IMR-90 (cell line): ENCODE measurements at places on chromosomes 11 and 22.

GRCh38 chr22:32917577-32918354 lies 116.3 kb downstream of the TIMP3 start:
- no peak for DNase-seq

- peak; percentile 52 for DNase-seq
Observed at GRCh38 chr22:22748297-22748743, 103.9 kb downstream of the GGTLC2 start.

DNA sequence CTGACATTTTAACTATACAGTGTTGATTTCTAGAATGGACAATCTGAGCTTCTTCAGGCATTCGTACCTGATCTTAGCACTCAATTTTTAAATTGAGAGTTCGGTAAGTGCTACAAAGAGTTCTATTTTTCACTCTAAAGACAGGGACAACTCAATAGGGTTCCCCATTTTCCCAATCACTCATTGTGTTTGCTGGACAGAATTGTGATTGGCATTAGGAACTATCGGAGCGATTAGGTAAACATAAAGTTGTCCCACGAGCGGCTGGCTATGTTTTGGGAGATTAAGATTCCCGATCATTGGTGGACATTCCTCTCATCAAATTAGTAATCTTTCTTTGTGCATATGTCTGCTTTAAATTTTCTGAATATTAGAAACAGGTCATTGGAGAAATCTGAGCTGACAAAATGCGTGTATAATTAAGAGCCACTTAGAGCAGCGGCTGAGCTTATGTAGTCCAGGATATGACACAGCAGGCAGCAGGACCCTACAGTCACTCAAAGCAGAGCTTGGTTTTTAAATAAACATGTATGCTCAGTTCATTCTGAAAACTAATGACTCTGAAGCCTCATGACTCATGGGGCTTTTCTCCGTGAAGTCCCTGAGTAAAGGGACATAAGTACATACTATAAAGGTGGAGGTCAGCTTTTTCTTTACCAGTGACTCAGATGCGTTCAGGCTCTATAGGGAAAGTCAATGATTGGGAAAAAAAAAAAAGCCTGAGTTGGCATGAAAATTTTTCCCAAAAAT lies 109.4 kb downstream of the GRIA4 start:
- DNase-seq = peak; percentile 92

DNA sequence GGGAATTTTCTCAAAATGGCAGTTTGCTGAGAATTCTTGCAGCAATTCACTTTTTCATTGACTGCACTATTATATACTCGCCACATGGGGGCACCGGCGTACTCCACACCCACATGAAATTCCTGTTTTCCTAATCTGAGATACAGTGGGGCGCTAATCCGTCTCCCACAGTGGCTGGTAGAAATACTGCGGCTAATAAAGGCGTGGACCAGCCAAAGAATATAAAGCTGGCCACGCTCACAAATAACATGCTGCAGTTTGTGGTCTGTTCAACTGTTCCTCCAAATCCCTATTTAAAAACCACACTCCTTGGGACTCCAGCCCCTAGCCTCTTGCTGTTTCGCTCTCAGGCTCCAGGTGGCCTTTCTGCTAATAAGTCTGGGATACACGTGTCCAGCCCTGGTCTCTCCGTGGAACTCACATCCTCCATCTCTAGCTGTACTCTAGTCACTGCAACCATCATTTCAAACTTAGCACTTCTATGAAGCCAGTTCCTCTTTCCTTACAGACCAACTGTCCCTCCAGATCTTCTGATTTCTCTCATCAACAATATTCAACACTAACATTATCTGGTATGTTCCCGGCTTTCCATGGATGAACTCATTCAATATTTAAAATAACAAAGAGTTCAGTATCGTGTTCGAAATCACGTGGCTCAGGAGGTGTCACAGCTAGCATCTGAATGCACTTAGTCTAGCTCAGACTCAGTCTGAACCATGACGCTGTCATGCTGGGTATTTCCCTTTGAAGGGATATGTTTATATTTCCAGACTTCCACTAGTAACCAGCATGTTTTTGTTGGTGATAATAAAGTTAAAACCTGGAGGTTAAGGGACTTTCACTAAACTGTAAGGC lies 22.0 kb downstream of the TBRG1 start:
- DNase-seq = peak; percentile 88

DNA sequence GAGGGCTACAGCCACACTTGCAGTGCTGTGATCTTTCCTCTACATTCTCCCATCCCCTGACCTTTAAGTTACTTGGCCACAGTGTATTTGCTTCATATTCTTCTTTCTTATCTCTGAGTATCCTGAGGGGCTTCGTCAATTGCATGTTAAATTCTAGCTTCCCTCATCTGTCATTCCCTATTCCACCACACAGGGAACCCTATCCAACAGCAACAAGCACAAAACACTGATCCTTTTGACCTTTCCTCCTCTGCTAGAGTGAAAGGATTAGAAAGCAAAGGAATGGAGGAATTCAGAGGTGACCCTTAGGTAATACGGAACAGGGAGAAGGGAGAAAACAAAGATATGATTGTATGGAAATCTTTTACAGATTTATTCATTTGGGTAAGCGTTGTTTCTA lies 1061.7 kb upstream of the TENM4 start:
- no peak for DNase-seq

DNA sequence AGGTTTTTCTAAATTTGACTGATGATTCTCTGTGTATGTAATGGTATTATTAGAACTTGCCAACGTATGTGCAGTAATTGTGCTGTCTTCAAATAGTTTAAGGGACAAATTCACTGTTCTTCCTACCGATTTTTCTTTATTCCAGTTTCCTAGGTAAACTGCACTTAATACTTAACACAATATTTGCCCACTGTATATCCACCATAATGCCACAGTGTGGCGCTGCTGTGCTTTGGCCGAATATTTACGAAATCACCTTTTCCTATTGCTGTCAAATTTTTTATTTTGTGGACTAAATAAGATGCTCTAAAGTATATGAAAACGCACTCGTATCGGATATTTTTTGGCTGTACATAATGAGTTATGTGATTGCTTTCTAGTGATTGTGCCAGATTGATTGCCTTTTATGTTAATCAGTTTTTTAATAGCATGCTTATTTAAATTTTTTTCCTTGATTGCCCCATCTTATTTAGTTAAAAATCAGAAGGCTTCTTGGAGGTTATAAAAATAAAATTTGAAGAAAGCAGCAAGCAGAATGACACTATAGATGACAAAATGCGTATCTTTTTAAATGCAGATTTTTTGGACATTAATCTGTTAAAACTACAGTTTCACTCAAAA lies 10.5 kb downstream of the AASDHPPT start:
- peak; percentile 65 for DNase-seq

DNA sequence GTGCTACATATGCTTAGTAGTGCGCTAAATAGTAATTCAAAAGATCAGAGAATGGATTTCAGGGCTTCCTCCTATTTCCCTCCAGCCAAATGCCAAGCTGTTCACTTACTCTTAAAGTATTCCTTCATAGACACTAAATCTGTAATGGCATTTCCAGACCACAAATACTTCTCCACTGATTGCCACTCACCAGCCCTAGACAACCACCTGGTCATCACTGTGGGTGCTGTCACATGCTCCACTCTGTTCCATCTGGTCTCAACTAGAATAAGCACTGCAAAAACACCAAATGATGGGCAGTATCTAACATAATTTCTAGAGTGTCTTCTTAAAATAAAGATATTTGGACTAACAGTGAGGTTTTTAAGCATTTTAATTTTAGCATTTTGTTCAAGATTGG lies 341.3 kb downstream of the AASDHPPT start:
- DNase-seq = no peak

DNA sequence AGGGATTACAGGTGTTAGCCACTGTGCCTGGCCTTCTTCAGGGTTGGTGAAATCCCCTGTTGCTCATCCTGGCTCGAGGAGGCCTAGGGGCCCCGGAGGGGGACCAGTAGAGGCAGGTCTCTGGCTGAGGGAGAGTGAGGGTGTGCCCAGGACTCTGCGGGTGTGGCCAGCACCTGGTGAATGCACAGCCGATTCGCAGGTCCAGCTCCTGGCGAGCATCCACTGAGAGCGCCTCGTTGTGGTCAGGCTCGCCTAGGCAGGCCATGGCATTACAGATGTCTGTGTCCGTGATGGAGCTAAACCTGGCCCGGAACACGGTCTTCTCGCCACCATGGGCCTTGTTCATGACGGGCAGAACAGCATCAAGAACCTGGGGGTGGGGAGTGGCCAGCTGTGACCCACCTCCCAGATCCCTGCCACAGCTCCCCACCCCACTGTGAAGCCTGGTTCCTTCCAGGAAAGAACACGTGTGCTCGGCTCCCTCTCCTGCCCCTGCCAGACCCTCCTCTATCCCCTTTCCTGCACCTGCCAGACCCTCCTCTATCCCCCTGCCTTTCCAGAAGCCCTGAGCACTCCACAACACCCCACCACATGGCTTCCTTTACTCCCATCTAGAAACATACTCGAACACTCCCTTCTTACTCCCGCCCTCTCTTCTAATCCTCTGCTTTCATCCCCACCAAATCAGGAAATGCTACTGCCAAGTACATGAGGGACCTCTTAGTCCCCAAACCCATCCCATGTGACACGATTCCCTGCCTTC lies 12.4 kb downstream of the TOP3B start:
- DNase-seq = no peak

DNA sequence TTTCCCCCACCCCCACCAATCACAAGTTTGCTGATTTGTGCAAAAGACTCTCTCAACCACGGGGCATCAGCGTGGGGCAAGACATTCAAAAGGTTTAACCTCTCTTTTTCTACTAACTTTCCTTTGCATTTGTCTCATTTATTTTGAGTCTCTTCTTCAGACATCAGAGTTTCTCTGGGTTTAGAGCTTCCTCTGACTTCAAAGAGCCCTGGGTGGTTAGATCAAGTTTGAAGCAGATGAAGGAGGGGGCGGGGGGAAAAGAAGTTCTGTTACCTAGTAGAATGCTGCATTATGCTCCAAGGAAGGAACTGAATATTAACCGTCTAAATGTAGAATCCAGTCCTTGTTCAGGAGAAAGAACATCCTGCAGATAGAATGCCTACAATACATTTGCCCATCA lies 24.5 kb downstream of the GAS2 start:
- DNase-seq = no peak

- DNase-seq = no peak
Observed at GRCh38 chr11:69058511-69059270, 10.0 kb downstream of the TPCN2 start.

DNA sequence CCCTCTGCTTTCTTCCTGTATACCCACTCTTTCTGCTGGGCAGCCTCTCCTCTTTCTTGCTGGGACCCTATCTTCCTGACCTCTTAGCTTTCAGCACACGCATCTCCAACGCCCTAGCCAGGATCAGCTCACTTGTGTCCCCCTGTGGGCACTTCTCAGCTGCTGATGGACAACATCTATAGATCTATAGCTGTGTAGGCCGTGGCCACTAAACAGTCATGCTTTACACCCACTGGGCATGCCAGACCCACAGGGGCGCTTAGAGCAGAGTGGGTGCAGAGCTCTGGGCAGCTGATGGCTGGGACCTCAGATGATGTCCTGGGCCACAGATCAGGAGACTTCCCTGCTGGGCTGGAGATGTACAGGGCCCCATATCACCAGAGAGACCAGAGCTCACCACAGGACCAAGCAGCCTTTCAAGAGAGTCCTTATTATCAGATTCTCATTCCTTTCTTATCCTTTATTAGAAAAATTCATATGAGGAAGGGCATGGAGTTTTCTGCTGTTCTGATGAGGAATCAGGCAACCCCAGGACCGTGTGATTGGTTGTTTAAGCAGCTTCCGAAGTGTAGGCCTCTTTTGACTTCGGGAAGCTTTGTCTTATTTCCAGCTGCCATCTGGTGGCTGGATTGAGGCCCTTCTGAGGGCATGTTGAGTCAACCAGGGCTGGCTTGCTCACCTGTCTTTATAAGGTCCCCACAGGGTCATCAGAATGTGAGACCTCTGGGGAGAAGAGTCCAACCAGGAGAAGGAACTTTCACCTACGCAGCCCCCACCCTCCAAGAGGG lies 60.5 kb downstream of the OSBP2 start:
- peak; percentile 84 for DNase-seq

DNA sequence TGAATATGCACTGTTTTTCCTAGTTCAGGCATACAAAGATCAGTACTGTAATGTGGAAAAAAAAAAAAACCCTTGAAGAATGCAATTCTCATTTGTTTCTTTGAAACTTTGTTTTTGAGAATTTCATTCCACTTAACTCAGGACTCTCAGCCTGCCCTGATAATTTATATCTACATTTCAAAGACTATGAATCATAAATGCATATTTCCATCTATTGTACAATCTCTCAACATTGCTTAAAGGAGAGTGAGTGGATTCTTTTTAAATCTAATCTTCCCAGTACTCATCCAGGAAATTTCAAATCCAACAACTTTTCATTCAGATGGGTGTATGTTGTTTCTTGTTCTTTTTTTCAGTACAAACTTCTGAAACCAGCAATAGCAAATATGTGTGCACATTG lies 322.2 kb upstream of the DDI1 start:
- DNase-seq = peak; percentile 75

DNA sequence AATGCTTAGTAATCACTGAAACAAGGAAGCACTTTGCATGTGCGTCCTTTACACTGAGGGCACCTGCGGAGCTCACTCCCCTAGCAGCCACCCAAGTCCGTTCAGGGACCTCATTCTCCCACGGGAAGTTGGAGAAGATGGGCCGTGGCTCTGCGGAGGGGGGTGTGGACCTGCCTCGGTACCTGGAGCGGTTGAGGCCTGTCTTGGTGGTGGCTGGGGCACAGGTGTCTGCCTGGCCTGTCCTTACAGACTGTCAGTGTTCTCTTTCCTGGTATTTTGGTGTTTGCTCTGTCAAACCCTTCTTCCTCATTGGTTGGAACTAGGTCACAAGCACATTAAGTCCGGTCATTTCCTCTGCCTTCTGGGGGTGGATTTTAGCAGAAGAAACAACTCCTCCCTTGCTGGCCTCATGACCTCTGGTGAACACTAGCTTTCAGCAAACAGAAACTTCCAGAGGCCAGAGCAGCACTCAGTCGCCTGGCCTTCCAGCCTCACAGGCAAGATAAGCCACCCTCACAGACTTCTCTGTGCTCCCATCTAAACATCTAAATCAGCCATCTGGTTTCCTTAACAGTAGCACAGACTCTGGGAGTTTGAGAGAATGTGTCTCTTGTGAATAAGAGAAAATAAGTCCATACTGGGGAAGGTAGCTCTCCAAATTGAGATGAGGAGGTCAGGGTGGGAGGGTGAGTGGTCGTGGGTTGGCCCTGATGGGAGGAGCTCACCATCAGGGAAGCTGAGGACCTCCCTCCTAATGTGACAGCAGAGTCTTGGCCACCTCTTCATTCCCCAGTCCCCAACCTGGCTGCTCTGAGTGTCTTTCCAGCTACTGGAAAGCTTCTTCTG lies 8.6 kb downstream of the SNAP29 start:
- peak; percentile 46 for DNase-seq
